ENCODE measurements at places on chromosomes 1 and 21.

GRCh38 chr1:155529109-155529508 lies 33.5 kb downstream of the ASH1L start:
- DNase-seq, result no peak

DNA sequence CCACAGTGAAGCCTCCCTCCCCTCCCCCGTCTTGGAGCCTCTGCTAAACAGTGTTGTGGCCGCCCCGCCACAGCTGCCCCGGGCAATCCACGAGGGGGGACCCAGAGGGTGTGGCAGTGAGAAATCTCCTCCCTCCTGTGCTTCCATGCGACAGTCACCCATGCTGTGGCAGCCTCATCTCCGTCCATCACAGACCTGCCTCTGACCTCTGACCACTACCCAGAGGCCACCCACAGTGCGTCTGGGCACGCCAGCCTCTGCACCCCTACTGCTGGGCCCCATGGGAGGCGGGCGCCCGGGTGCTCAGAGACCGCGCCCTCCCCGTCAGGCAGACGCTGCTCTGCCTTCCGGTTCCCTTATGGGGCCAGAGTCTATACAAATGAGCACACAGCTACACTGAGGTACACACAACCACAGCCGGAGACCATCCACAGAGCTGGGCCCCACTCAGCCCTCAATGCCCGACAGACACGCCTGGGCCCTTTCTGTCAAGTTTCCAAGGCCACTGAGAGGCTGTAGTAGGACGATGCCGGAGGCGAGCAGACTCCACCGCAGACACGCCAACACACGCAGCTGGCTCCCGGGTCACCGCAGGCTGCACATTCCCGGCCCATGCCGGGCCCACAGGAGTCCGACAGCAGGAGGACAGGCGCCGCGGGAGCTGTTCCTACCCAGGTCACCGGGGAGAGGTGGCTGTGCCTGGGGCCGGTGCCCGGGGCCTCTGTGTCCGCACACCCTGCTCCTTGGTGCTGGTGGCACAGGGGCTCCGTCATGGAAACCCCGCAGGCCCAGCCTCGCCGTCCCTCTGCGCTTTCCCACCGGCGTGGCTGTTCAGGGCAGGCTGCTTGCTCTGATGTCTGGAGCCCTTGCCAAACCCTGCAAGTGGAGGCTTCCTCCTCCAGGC lies 23.9 kb upstream of the TMEM52 start:
- DNase-seq, result no peak

DNA sequence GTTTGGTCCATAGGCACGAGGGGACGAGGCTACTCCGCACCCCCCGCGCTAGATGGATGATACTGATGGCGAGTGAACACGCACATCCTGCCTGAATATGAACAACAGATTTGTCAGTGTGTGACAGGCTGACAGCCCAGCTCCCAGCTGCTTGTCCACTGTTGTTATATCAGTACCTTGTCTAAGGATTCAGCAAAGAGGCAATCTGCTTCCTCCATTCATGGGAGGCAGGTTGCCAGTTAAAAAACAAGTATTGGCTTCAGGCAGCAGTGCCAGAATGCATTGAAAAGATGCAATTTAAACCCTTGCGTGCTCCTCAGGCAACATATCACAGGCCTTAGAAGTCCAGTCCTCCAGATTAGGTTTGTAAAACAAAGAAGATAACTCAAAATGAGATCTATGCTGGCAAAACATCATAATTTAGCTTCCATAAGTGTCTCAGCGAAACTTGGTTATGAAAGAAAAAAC lies 223.3 kb downstream of the GPATCH2 start:
- DNase-seq, result no peak

DNA sequence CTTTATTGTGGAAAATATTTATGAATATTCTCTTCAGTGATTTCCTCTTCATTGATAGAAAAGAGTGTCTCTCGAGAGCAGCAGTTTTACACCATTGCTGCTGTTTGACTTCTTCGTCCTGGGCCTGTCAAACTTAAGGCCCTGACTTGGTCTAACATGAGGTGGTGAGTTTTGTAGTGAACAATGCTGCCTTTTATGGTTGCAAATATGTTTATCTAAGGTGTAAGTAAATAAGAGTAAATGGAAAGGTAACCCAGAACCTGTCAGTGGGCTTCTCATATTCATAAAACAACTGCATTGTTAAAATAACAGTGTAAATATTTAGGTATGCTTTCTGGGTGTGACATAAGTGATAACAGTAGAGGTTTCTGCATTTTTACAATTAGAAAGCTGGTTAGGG lies 62.8 kb upstream of the SCCPDH start:
- DNase-seq, result no peak

- DNase-seq, result no peak
These were observed 7.2 kb upstream of the SMIM12 start for GRCh38 chr1:34866762-34867109.

- no peak for DNase-seq
These were observed 44.3 kb upstream of the WNT2B start for GRCh38 chr1:112464501-112464900.

GRCh38 chr1:37836788-37837187 lies 22.6 kb downstream of the MTF1 start:
- DNase-seq, result no peak

GRCh38 chr1:184647471-184647870 lies 107.2 kb downstream of the EDEM3 start:
- DNase-seq, result no peak

GRCh38 chr1:178723546-178723945 lies 1.5 kb upstream of the RALGPS2 start:
- DNase-seq, result no peak

DNA sequence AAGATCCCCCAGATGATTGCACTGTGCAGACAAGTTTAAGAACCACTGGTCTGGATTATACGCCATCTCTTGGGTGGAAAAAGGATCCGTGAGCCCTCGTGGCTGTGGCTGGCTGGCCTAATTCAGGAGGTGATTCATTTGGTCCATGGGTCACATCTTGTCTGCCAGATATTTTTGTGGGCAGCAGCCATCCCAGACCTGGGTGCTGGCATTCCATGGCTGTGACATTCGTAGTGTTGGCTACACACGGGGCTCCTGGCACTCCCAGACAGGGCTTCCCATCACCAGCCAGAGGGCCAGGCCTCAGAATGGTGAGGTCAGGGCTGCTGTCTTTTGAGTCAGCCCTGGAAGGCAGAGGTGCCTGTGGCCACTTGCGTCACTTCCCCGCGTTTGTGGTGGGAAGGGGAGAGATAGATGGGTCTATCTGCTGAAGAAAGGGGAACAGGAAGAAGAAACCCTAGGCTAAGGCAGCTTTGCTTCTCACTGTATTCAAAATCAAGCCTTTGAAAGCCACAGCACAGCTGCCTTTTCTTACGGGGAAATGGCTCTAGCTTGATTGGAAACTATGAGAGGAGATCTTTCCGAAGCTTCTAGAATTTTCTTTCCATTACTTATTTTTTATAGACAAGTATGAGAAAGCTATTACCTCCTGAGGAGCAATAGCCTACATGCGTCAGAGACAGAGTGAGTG lies 32.4 kb downstream of the EIF2D start:
- no peak for DNase-seq

- DNase-seq, result no peak
These were observed 140.5 kb downstream of the ZBTB18 start for GRCh38 chr1:244191581-244191980.

- no peak for DNase-seq
These were observed 10.2 kb downstream of the RPS6KA1 start for GRCh38 chr1:26539722-26540121.

DNA sequence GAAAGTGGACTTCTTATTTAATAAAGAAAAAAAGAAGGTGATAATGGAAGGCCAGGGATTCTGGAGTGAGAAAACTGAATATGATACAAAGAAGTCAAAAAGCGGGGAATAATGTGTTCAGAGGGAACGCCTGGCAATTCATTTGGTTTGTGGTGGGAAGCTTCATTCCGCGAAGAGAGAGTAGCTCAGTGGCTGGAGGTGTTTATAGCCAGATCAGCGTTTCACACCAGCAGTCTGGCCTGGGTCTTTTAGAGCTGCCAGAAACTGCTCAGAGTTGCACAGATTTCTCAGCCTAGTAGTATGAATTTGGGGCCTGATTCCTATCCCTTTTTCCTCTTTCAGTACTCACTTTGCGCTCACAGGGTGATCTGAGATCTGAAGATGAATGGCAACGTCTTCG lies 67.8 kb upstream of the IPO9 start:
- DNase-seq, result no peak

- peak; percentile 45 for DNase-seq
These were observed 61.4 kb downstream of the ACBD3 start for GRCh38 chr1:226125097-226125630.

- DNase-seq, result no peak
These were observed 165.3 kb upstream of the SYT6 start for GRCh38 chr1:114318961-114319360.

DNA sequence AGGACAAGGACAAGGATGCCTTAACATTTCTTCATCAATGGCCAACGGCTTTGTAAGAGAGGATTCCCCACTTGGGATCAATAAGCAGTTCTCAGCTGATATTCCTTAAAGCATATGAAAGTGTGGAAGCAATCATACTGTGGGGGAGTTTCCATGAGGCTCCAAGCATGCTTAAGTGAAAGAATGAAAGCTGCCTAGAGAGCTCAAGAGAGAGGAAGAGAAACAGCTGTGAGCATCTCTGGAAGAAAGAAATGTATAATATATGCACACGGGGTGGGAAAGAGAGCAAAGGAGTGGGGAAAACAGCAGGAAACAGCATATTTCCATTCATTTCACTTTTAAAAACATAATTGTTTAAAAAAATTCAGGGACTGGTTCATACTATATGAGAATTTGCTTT lies 94.7 kb upstream of the WARS2 start:
- DNase-seq, result no peak

- DNase-seq, result no peak
These were observed 35.9 kb upstream of the PTGFRN start for GRCh38 chr1:116873680-116874271.

- no peak for DNase-seq
These were observed 223.9 kb downstream of the TGFB2 start for GRCh38 chr1:218568962-218569550.

DNA sequence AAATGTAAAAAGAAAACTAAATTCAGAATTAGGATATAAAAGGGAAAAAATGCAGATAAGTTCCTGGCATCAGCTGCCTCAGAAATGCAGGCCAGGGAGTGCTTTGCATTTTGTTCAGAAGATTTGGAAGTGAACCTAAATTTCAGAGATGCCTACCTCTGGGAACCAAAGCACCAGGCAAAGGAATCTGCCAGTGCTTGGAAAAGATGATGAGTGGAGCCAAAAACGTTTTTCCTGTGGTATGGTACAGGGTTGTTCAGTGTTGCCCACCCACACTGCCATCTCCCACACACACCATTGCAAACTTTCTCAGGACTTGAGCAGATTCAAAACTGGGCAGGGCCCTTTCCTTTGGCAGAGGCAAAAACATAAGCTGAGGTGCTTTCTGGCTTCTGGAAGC lies 349.5 kb downstream of the TGFB2 start:
- no peak for DNase-seq

DNA sequence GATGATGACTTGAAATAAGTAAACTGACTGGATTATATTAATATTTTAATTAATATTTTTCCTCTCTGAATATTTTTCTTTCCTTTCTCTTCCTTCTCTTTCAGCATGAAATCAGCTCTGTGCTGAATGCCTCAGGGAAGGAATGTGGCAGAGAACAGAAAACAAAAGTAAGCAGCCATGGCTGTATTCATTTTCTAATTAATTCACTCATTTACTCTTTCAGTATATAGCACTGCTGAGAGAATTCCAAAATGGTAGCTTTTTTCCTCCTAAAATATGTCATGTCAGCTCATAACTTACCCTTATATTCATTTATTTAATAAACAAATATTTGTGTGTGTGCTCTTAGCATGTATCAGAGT lies 522.5 kb downstream of the PTPRC start:
- no peak for DNase-seq

DNA sequence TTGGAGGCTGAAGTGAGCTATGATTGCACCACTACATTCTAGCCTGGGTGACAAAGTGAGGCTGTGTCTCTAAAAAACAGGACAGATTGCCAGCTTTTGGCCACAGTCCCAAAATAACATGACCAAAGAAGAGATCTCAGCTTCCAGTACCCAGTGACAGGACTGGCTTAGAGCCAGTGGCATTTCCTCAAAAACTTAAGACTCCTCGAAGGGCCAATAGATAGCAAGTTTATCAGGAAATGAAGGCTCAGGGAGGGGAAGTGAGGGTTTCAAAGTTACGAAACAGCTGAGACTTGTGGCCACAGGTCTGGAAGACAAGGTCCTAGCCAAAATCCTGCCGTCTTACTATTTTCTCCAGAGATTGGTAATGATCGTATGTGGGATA lies 6.3 kb upstream of the TMEM39B start:
- no peak for DNase-seq

DNA sequence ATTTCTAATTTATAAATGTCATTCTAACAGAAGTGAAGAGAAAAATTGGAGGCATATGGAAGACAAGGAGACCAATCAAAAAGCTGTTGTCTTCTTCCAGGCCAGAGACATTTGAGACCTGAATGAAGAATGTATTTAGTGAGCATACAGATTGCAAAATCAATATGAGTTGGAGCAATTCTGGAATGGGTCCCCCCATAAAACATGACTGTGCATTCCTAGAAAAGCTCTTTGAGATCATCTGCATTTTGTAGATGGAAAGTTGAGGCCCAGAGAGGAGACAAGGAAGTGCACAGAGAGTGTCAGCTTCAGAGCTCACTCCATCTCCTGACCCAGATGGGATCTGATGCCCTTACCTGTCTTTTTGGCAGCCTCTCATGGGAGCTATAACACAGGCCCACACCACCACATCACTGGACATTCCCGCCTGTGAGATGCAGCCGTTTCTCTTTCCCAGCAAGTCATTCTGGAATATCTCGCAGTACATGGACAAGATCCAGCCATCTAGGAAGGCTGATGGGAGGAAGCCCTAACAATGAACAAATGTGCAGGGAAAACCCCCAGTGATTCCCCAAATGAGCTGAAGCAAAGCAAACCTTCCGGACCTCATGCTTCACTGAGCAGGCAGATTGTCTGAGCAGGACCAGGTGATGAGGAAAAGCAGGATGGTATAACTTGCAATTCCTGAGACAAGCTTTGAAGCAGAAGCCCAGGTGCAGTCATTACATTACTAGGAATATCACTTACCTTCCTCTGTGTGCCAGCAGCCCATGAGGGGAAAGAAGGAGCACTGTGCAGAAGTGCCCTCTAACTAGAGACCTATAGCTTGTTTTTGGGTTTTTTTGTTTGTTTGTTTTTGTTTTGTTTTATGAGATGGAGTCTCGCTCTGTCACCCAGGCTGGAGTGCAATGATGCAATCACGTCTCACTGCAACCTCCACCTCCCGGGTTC lies 445.6 kb downstream of the PLPP3 start:
- no peak for DNase-seq

GRCh38 chr1:150144606-150145005 lies 5.1 kb upstream of the PLEKHO1 start:
- DNase-seq, result no peak

- no peak for DNase-seq
These were observed 1.3 kb upstream of the LSS start for GRCh38 chr21:46229923-46230260.

GRCh38 chr1:184300446-184300845 lies 86.4 kb upstream of the C1orf21 start:
- no peak for DNase-seq

- no peak for DNase-seq
These were observed 82.6 kb downstream of the EVA1C start for GRCh38 chr21:32494934-32495709.

GRCh38 chr21:41768437-41769042 lies 1.7 kb upstream of the RIPK4 start:
- DNase-seq, result peak; percentile 76

- DNase-seq, result no peak
These were observed 901 bp upstream of the RXFP4 start for GRCh38 chr1:155940482-155940992.

All from NCI-H526 (cell line).